ENCODE measurements at places on chromosomes 4 and X.

GRCh38 chr4:115356176-115356575 lies 242.8 kb upstream of the NDST4 start:
- no peak for DNase-seq

- DNase-seq, result no peak
Measured at GRCh38 chrX:119816300-119816699, 24.9 kb upstream of the RPL39 start.

DNA sequence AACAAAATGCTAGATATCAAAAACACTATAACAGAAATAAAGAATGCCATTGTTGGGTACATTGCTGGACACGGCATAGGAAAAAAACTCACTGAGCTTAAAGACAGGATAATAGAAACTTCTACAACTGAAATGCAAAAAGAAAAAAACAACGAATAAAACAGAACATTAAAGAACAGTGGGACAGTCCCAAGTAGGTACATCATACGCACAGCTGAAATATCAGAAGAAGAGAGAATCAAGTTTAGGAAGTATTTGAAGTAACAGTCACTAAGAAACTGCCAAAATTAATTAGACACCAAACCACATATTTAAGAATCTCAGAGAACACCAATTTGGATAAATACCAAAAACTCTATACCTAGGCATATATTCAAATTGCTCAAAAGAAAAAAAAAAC lies 19.2 kb downstream of the RAB28 start:
- DNase-seq, result no peak

- no peak for DNase-seq
Measured at GRCh38 chr4:47830265-47831025, 7.4 kb downstream of the CORIN start.

DNA sequence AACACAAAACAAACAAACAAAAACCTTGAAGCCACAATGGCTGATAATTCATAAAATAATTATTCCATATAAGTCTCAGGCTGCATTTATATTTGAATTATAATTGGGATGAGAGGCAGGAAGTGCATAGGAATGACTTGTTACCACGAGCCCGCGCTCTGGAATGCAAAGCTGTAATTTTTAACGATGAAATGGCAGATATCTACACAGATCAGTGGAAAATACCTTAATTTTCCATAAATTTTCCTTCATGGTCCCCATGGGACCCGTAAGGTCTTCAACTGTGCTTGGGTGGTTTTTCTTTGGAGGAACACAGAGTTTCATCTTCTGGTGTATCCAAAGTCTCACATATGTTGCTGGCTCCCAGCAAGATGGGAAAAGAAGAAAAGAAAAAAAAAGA lies 226.8 kb downstream of the SHOX start:
- DNase-seq, result no peak

DNA sequence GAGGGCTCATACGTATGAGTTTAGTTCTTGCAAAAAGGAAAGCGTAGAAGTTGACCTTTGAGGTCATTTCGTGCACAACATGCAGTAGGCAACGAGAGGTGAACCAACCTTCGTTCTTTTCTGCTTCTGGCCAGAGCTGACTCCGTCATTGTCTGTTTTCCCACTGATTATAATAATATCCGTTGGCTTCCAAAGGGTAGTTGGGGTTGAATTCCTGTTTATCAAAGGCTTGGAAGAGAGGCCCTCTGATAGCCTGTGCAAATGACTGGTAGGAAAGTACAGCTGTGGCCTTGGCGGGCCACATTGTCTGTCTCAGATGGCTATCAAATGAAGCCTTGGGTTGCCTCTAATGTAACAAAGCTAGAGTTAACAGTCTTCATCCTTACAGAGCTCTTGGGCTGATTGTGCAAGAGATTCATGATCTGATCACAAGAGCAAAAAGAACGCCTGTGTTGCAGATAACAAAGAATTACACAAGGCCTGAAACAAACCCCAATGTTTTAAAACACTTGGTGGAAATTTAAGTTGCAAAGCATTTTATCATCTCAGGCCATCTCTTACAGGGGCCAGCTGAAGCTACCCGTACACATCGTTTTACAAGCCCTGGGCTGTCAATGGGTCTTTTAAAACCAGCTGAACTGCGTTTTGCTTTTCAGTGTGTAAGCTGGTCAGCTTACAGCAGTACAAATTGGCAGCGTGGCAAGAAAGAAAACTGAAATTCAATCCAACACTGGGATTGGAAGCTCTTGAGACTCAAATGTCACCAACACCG lies 46.1 kb upstream of the FAM9C start:
- peak; percentile 71 for DNase-seq

DNA sequence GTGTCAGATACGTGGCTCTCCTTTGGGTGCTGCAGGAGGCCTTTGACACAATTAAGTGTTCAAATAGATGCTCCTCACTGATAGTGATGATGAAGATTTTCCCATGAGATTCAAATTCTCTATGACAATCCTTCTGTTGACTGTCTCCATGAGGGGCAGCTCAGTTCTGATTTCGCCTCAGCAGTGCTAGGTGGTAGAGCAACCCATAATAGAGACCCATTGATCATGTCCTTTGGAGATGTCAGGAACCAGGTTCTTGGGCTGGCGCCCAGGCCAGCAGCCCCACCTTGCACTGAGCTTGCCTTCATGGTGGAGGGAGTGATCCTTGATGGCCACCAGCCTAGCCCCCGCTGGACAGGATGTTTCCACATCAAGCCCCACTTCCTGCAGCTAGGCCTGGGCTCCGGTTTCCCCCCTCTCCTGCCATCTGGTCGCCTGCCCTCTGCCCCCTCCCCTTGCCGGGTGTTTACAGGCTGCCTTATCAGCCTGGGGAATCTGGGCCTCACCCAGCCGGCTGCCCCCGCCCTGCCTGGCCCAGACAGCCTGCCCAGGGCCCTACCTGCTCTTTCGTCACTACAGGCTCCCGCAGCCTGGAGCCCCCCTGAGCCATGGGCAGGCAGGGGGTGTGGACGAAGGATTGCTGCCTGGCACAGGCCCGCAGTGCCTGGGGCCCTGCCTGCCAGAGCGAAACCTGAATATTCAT lies 12.6 kb downstream of the ELF4 start:
- DNase-seq, result peak; percentile 78

DNA sequence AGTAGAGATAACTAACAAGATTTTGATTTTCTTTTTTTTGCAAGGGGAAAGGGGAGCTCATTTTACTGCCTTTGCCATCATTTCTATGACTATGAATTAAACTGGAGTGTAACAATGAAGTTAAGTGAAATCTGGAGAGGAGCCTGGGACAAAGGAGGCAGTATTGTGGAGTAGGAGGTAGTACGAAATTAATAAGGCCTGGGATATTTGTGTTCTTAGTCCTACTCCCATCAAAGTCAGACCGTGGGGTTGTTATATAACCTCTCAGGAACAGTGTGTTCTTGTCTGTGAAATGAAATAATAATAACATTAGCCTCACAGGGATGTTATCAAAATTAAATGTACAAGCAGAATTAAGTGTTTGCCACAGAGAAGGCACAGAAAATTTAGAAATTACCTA lies 204.3 kb upstream of the EMCN start:
- DNase-seq, result no peak

DNA sequence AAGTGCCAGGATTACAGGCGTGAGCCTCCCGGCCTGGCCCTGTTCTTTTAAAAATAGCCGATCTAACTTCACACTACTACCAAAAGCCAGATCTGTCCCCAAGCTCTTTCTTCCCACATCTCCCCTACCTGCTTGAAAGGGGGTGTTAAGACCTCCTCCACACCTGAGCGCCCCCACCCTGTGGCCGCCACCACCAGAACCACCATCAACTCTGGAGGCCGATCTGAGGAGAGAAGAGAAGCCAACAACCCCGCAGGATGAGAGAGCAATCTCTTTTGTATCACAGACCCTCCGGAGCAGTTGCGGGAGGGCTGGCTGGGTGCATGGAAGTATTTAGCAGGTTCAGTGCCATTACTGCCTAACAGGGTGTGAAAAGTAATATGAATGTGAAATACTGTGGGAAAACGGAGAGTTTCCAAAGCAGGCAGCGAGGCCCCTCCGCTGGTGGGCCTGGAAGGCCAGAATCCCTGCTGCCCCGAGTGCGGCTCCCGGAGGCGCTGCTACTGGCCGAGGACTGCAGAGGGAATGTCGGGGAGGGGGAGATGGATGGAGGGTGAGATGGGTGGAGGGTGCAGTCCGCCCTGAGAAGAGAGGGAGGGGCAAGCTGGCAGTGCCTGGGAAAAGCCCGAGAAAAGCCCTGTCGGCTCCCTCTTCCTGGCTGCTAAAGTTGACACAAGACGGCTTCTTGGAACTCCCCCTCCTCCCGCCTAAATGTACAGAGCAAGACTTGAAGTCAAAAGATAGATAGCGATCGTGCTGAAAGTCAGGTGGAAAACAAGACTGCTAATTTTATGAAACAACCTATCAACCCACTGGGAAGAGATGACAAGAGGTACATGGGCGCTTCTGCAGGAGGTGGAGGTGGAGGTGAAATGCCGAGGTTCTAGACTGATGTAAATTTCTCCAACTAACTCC lies 22.3 kb downstream of the HAND2 start:
- DNase-seq, result no peak

- DNase-seq, result no peak
Measured at GRCh38 chrX:10633722-10634121, 13.3 kb upstream of the MID1 start.

GRCh38 chr4:2301806-2302205 lies 39.9 kb upstream of the MXD4 start:
- DNase-seq, result no peak

DNA sequence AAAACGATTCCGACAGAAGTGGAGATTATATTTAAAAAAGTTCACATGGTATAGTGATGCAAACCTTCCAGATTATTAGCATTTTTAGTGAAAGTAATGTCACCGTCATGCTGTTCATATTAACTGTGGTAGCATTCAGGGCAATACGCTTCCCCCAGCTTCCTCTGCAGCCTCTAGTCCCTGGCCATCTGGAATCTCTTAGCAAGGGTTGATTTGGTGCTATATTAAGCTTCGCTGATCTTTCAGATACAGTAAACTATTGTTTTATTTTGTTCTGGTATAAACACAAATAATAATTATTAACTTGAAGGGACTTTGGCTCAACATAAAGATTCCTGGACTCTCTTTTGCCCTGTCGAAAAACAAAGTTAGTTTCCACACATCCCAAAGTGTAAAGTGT lies 1080.5 kb upstream of the TENM3 start:
- no peak for DNase-seq

DNA sequence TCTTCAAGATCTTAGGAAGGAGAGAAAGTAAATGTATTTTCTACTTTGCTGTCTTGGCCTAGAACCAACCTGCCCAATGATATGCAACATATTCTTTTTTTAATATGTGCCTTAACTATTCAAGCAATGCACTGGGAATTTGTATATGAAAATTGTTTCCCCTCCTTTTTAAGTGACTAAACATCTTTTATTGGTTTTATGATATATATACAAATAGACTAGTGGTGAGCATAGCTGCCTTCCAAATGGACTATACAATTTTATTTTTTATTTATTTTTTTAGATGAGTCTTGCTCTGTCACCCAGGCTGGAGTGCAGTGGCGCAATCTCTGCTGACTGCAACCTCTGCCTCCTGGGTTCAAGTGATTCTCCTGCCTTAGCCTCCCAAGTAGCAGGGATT lies 10.3 kb downstream of the NOCT start:
- no peak for DNase-seq

- no peak for DNase-seq
Measured at GRCh38 chr4:152819026-152819645, 39.4 kb downstream of the ARFIP1 start.

GRCh38 chr4:20026456-20026855 lies 225.2 kb upstream of the SLIT2 start:
- no peak for DNase-seq

- no peak for DNase-seq
Measured at GRCh38 chr4:20356565-20356964, 104.9 kb downstream of the SLIT2 start.

DNA sequence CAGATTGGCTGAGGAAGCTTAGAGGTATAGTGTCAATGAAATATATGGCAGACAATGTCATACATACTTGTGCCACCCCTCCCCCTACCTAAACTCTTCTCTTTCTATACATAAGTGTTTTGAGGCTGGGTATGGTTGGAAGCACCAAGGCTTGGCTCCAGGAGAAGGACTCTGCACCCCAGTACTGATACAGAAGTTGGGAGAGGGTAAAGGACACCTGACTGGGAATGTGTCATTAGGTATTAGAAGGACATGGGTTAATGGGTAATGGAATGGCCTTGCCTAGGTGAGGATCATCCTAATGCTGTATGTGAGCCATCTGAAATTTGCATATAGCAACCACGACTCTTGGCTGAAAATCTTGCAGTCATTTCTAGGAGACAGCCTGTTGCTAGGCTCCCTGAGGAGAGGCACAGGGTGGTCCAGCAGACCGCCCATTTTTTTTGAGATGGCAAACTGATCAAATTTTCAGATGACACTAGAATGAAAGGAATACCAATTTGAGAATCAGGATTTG lies 26.8 kb upstream of the AP1S2 start:
- DNase-seq, result no peak

DNA sequence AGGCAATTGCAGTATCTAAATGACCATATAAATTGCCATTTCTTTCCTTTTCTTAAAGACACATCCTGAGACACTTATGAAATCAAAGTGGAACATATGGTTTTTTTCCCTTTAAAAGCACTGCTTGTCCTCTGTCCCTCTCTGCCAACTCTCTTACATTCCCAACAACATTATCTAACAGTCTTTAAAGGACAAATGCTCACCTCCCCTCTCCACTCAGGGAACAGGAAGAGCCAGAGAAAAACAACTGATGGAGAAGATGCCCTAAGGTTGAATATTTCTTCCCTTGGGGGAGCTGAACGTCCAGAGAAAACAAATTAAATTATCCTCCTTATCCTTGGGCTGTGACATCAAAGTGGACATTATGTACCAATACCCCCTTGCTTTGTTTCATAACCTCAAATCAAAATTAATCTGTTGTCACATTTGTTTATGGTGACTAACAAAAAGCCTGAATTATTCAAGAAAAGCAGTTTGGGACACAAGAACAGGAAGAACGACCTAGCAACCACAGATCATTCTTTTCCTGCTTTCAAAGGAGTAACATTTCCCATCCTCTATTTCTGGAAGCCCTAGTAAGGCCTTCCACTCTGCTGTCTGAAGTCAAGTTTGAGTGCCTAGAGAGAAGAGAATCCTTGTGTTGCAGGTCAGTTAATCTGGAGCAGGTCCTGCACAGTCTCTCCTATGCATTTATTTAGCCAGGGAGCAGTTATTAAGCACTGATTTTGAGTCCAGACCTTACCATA lies 52.6 kb upstream of the PAGE1 start:
- no peak for DNase-seq

- DNase-seq, result no peak
Measured at GRCh38 chr4:5964030-5964429, 54.2 kb downstream of the C4orf50 start.

DNA sequence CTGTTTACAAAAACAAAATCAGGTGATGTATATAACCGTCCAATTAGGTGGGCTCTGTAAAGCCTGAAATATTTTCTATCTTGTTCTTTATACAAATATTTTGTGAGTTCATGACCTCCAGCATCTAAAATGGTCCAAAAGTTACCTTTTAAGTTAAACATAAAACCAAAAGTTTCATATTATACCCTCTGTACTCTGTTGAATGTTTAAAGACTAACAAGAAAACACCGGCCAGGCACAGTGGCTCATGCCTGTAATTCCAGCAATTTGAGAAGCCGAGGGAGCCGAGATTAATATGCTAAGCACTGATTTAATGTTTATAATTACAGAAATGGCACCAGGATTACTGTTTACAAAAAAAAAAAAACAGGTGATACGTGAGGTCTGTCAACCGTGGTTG lies 328.4 kb downstream of the DHRSX start:
- DNase-seq, result no peak

GRCh38 chr4:54076673-54077072 lies 12.3 kb upstream of the CHIC2 start:
- no peak for DNase-seq
